ENCODE measurements at places on chromosomes 3 and 15.

GRCh38 chr3:38555926-38556325 lies 59.8 kb downstream of the EXOG start:
- DNase-seq = no peak

GRCh38 chr3:43919029-43919428 lies 228.3 kb downstream of the ABHD5 start:
- DNase-seq = no peak

DNA sequence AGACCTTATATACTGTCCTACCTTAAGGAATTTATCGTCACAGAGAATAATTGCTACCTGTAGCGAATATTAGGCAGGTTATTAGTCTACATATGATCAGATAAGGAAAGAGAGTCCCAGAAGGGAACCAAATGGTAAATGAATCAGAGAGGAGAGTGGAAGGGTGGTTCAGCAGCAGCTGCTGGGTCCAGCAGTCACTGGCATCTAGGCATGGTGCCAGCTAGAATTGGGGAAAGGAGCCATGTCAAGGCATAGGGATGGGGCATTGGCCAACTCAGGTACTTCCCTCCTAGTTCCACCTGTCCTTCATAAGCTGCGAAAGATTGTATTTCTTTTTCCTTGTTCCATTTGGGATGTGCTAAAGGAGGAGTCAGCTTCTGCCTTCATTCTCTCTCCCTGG lies 23.4 kb downstream of the HACD3 start:
- DNase-seq = no peak

DNA sequence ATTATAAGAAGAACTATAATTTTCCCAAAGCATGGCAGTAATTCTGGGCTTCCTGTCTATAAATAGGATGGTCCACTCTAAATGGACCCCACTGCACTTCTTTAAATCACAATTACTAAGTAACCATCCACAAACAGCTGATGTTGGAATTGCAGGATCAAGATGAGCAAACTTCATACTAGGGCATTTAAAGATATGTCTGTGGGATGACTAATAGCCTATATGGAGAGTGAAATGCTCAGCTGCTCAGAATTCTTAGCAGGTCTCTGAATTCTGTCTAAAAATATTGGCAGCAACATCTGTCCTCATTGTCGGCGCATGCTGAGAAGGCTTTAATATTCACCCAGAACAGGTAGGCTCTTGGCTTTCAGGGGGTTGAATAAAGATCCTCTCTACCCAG lies 140.4 kb downstream of the SATB1 start:
- no peak for DNase-seq
